ENCODE measurements at places on chromosomes 7 and 10. TPM values are rescaled to one million over a fixed set of nuclear protein-coding genes. Genes with fewer than 3 reads are reported as not detected.

TAF6 gene
- 36.4 TPM for total RNA-seq

PDK4 gene
- total RNA-seq = 18.5 TPM

MOGAT3 gene
- not detected for total RNA-seq

SVOPL gene
- total RNA-seq = not detected

STAG3 gene
- 0.54 TPM for total RNA-seq

KAZALD1 gene
- 54.2 TPM for total RNA-seq

FAM237B gene
- not detected for total RNA-seq

MKI67 gene
- total RNA-seq = 17.0 TPM

PCDH15 gene
- not detected for total RNA-seq

TWIST1 gene
- total RNA-seq = 105 TPM

TMEM225B gene
- total RNA-seq = 0.26 TPM

ZNF800 gene
- total RNA-seq = 26.0 TPM

SFXN4 gene
- 15.2 TPM for total RNA-seq

TYSND1 gene
- total RNA-seq = 8.2 TPM

GHRHR gene
- total RNA-seq = not detected

CFAP70 gene
- 3.6 TPM for total RNA-seq

RRP12 gene
- 15.2 TPM for total RNA-seq

GNGT1 gene
- not detected for total RNA-seq

NPSR1 gene
- total RNA-seq = not detected

LIPJ gene
- total RNA-seq = 0.11 TPM

MPP7 gene
- total RNA-seq = 9.9 TPM

RGR gene
- total RNA-seq = not detected

SUN1 gene
- total RNA-seq = 196 TPM

OLAH gene
- not detected for total RNA-seq

PPP1R17 gene
- not detected for total RNA-seq

C10orf143 gene
- total RNA-seq = 2.5 TPM

AKR1B15 gene
- 0.43 TPM for total RNA-seq

HPSE2 gene
- not detected for total RNA-seq

UROS gene
- total RNA-seq = 93.3 TPM

ANLN gene
- 116 TPM for total RNA-seq

CLRN3 gene
- total RNA-seq = not detected

SLC29A4 gene
- total RNA-seq = 0.54 TPM

TFR2 gene
- 0.65 TPM for total RNA-seq

ELFN1 gene
- 2.3 TPM for total RNA-seq

VPS37D gene
- total RNA-seq = 2.7 TPM

DDX56 gene
- 41.4 TPM for total RNA-seq

CNNM1 gene
- total RNA-seq = 0.11 TPM

CEP55 gene
- 18.4 TPM for total RNA-seq

PLAU gene
- 42.2 TPM for total RNA-seq

GRID1 gene
- total RNA-seq = not detected

PDCD4 gene
- total RNA-seq = 94.3 TPM

GNB2 gene
- 63.1 TPM for total RNA-seq

FANK1 gene
- 4.8 TPM for total RNA-seq

LRRD1 gene
- 0.65 TPM for total RNA-seq

SLC13A1 gene
- total RNA-seq = not detected

CYP2W1 gene
- total RNA-seq = under 0.01 TPM

ALOX5 gene
- not detected for total RNA-seq

ELN gene
- total RNA-seq = 198 TPM

ADRA2A gene
- total RNA-seq = 8.9 TPM

VWDE gene
- total RNA-seq = 0.11 TPM

CDC14C gene
- total RNA-seq = 0.22 TPM

AS3MT gene
- total RNA-seq = 12.2 TPM

CRPPA gene
- total RNA-seq = 2.7 TPM

All from articular chondrocyte of knee joint (primary cell).